ENCODE measurements at places on chromosomes 1 and 21.
A peak's percentile ranks its signal among the peaks of the same experiment; 100 is the strongest.

DNA sequence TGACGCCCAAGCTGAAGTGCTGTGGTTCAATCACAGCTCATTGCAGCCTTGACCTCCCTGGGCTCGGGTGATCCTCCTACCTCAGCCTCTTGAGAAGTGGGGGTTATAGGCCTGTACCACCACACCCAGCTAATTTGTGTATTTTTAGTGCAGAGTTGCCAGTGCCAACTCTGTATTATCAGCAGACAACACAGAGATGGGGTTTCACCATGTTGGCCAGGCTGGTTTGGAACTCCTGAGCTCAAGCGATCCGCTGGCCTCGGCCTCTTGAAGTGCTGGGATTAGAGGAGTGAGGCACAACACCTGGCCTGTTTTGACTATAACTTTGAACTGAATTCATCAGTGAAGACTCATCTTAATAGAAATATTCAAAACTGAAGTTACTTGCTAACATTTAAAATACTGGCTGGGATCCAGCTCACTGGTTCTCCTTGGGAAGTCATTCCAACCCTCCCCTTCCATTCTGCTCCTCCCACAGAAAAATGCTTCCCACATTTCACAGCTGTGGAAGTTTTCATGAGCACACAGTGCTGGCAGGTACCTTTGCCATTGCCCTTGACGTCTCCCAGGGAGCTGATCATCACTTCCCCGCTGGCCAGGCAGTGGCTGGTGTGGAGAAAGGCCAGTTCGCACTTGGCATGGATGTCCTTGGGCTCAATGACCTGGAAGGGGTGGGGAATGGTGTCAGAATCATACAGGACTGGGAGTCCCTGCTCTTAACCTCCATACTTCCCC, 4.7 kb downstream of the SELENBP1 start:
- DNase-seq: no peak

GRCh38 chr1:88519156-88519555, 164.9 kb upstream of the PKN2 start:
- DNase-seq: no peak

GRCh38 chr1:24468685-24469316, 33.8 kb upstream of the RCAN3 start:
- no peak for DNase-seq

- DNase-seq: no peak
Observed at GRCh38 chr21:45403825-45404729, 888 bp upstream of the COL18A1 start.

- DNase-seq: no peak
Observed at GRCh38 chr21:36994501-36995158, 11.9 kb upstream of the RIPPLY3 start.

- no peak for DNase-seq
Observed at GRCh38 chr1:9852410-9853248, 28.9 kb upstream of the CLSTN1 start.

GRCh38 chr1:168360151-168361021, 79.7 kb downstream of the TBX19 start:
- DNase-seq: no peak

DNA sequence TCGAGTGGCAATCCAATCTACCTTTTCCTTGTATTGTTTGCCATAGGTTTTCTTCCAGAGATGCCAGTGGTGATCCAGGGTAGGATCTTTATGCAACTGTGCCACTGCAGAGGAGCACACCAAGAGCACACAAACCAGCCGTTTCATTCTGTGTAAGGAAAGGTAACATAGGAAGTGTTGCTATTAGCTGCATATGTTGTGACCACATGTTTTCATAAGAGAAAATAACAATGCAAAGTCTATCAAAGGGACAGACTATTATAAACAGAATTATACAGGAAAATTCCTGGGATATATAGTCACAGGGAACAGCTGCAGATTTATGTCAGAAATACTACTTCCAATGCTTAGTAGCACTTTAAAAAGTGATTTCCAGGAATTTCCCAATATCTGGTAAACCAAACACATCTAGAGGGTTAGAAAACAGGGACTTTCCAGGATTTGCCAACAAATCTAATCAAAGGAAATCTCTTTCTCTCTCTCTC, 919 bp downstream of the CTSS start:
- no peak for DNase-seq

DNA sequence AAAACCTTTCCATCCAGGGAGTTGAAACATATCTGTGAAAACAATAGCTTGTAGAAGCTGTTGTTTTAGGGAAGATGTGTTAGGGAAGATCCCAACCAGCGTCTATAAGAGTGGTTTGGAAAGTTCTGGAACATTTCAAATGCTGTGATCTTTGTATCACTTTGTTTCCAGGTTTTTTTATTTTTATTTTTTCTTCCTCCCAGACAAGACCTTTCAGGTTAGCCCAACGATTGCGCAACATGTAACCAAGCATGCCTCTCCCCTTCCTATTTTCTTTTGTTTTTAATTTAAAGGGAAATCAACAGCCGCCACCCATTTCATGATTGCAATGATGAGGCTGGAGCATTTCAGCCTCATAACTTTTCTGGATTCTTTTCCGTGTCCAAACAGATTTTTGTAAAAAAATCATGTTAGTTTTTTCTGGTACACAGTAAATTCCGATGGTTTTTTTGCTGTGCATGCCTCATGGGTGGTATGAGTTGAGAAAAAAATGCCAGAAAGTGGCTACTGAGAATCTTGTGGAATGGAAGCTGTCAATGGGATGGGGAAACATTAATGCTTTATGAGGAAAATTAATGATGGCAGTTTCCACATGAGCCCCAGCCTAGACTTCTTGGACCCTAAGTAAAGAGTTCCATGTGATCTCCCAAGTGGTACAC, 109.3 kb downstream of the RUNX1 start:
- DNase-seq: no peak

DNA sequence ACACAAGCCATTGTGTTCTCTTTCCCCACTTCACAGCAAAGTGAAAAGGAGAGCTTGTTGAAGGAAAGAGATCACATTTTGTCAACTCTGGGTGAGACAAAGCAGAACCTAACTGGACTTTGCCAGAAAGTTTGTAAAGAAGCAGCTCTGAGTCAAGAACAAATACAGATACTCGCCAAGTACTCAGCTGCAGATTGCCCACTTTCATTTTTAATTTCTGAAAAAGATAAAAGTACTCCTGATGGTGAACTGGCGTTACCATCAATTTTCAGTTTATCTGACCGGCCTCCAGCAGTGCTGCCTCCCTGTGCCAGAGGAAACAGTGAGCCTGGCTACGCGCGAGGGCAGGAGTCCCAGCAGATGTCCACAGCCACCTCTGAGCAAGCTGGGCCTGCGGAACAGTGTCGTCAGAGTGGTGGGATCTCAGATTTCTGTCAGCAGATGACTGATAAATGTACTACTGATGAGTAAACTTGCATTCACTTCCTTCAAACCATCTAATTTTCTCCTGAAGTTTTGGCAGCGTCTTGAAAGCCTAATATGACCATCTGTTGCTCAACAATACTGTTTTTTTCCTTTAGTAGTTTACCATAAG, 43.7 kb downstream of the BACH1 start:
- DNase-seq: peak; percentile 58

GRCh38 chr1:53738205-53739108, 507 bp downstream of the GLIS1 start:
- DNase-seq: no peak

- DNase-seq: no peak
Observed at GRCh38 chr21:25682382-25682781, 43.3 kb downstream of the JAM2 start.

DNA sequence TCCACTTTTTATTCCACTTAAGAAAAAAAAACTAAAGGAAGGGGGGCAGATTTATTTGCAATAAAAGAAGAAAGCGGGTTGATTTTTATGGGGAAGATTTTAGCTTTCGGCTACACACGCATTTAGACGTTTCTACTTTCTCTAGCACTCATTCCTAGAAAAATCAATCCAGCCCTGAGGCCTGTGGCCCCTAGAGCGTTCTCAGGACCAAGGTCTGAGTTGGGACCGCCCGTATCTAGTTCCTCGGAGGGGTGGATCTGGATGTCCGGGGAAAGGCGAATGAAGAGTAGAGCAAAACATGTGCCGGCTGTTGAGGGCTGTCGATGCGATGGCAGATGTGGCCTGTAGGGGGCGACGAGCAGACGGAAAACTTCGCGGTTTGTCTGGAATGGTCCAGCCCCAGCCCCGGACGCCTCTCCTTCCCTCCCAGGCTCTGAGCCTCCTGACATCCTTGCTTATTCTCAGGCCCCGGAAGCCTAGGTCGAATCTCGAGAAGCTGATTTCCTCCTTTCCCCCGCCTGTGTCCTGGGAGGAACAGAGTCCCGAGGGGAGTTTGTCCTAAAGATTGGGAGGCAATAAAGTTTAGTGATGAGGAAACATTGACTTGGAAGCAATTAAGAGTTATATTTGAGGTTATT, 5.2 kb downstream of the FOXD3 start:
- DNase-seq: peak; percentile 28

DNA sequence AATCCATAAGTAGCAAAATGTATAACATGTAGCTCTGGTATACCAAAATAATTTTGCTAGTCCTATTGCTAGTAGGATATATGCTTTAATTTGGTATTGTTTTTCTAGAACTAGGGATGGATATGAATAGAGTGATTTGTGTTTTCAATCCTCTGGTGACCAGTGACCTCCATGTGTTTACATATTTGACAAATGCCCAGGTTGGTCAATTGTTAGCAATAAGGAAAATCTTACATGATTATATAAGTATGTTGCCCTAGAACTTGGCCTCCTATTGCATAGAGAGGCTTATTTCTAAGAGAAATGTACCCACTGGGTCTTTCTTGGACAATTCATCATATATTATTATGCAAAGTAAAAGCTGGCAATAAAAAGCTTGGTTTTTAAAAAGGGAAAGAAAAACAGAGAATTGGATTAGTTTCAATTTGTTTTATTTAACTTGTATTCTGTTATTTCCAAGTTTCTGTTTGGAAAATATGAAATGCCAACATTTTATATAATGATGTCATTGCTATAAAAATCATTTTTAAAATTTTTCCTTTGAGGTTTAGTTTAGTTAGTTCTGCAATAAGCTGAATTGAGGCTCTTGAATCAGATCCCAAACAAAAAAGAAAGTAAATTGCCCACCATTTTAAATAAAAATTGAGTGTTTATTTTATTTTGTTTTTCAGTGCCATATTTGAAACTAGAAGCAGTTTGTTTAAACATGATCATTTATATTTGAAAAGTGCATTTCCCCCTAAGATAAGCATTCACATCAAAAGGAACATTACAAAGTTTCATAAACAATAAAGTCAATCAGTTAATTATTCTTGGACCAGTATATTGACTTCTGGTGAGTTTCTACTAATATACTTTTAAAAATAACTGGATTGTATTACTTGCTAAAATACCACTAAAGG, 210.9 kb downstream of the ZC3H11B start:
- no peak for DNase-seq

DNA sequence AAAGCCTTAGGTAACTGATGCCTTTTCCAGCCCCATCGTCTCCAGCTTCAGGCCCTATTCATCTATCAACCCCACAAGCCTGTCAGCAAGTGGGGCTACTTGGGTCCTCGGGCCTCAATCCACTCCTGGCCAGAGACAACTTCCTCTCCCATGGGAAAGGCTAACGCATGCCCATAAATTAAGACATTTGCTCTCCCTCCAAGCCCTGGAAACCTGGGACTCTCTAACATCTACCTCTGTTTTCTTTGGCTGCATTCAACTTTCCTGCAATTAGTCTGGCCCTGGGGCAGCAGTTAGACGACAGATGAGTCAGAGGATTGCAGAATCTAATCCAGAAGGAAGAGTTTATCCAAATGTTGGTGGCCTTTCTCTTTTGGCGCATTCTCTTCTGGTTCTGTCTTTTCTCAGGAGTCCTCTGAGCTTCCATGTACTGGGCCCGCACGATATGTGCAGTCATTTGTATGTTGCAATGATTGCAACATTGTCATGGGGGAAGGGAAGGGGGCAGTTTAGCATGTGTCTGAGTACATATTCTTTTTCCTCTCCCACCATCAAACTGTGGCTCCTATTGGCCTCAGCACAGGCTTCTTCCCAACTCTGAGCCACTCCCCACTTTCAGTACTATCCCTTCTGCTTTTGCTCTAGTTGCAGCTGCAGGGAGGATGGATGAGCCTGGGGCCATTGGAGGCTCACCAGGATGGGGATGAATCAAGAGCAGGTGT, 54.4 kb downstream of the NAV1 start:
- DNase-seq: no peak

DNA sequence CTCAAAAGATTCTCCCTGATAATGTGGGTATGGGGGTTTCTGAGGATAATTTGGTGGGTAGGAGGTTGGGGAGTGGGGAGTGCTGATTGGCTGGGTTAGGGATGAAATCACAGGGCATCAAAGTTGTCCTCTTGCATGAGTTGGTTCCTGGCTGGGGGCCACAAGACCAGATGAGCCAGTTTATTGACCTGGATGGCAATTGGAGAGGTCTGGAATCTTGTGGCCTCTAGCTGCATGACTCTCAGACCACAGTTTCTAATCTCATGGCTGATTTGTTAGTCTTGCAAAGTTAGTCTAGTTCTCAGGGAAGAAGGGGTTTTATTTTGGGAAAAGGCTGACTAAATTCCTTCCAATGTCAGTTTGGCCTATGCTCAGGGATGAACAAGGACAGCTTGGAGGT, 3.3 kb upstream of the GBP1 start:
- no peak for DNase-seq

DNA sequence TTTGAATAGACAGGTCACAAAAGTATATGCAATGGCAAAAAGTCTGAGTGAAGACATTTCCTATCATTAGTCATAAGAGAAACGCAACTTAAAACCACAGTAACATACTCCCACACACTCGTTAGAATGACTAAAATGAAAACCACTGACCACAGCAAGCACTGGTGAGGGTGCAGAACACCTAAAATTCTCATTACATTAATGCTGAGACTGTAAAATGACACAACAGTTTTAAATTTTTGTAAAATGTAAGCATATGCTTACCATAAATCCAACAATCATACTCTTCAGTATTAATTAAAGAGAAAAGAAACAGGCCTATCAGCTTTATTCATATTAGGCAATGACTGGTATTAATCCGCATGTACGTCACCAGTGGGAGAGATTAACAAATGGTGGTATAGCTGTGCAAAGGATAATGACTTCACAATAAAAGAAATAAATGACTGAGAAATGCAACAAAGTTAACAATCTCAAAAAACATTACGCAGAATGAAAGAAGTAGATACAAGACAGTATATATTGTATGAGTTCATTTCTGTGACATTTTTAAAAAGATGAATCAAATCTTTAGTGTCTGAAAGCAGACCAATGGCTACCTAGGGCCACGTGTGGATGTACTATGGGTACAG, 253.5 kb downstream of the AKT3 start:
- DNase-seq: no peak

DNA sequence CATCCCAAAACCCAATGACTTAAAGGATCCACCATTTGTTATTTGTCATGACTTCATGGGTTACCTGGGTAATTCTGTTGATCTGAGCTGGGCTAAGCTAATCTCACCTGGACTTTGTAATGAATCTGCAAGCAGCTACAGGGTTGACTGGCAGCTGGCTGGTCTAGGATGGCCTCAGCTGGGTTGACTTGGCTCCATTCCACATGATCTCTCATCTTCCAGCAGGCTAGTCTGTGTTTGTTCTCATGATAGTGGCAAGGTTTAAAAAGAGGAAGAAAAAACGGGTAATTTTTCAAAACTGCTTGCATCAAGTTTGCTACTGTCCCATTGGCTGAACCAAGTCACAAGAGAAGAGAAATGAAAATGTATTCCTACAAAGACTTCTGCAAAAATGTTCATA, 24.8 kb upstream of the ZMYM4 start:
- DNase-seq: no peak

GRCh38 chr1:209667103-209667502, 8.1 kb upstream of the G0S2 start:
- DNase-seq: no peak
